ENCODE measurements at places on chromosomes 1 and 21.

DNA sequence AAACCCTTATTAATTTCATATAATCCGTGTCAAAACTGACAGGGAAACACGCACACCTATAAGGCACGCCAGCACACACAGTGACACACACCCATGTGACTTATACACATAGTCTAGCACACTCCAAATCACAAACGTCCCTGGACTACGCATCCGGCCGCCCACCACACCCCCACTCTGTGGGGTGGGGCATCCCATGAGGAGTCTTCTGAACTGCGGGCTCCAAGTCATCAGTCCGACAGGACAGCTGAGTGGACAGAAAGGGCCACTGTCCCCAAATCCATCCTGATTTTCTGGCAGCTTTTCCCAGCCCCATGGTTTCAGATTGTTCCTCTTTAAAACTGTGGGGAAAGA, 829 bp downstream of the PEA15 start:
- peak; percentile 70 for DNase-seq

DNA sequence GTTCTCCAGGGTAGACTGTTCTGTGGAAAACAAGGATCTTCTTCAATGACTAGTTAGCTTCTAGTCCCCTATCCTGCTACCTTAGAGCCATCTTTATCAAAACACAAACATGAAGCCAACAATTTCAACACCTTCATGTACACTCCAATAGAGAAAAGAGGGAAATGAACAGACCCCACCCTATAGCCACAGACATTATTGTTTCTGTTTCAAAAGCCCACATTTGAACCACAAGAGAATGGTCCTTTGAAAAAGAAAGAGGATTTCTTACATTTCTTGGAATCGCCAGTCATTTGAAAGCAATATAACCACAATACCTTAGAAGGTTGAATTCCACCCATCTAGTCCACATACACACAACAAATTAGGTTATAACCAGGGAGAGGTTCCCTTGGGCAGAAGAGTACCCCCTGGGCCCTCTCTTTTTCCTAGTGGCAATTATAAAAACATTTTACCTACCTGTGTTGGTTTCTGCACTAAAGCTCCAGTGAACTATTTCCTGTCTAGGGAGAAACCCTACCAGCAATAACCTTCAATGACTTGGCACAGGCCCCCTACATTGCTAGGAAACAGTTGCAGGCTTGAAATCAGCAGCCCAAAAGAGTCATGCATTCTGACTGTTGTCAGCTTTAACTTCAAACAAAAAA, 2.7 kb upstream of the LPGAT1 start:
- peak; percentile 45 for DNase-seq

DNA sequence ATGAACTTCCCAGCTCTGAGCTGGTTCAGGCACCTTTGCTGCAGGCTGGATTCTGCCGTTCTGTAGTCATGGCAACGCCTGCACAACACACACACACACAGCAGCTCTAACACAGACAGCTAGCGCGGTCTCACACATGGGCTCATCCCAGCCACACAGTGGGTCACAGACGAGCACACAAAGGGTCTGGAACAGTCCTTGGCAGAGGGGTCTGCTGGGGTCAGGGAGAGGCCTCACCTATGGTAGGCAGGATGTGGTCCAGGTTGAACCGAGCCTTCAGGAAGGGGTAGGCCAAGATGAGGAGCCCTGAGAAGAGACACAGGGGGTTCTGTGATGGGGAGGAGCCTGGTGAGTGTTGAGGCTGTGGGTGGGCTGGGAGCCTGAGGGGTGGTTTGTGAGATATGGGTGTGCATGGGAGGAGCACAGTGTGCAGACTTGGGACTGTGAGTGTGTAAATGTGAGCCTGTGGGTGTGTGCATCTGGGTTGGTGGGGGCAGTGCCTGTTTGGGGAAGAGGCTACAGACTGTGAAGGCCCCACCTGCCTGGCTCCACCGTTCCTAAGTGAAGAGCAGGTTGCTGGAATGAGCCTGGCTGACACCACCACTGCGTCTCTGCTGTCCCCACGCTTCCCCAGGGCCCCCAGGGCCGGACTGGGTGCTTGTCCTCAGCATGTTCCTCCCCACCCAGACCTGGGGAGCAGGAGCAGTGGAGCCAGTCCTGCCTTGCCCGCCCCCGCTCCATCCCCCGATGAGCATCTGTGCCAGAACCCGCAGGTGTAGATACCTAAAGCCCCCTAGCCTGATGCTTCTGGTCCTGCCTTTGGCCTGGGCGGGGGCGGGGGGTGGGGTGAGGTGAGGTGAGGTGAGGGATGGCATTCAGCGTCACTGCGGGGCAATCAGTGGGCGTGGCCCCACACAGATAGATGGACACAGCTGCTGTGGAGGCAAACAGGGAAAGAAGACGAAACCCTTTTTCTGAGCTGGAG, 1.5 kb downstream of the KNCN start:
- no peak for DNase-seq

DNA sequence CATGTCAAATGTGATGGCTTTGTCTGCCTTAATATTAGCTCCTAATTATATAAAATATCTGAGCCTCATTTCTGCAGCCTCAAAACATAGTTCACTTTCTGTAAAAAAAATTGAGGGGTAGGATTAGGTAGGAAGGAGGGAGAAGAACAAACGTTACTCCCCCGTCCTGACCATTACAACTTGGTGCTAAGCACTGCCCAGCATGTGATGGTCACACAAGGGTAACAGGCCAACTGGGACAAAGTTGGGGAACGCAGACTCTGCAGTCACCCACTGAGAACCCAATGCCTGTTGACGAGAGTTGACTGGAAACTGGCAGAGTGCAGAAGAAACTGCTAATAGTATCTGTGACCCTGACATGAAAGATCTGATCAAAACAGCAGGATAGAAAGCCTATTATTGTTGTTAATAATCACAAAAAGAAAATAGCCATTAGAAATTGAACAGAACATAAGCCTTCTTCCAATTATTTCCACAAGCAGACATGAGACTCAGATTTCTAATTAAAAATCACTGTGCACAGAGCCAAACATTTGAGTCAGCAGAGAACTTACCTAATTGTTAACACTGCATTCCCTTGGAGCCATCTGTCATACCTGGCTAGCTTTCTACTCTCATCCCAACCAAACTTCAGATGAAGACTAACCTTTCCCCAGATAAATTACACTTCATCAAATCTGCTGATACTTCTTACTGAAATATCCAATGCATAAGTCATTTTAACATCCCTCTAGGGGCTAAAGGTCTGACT, 5.5 kb downstream of the SORT1 start:
- no peak for DNase-seq

GRCh38 chr1:25922971-25923552, 16.8 kb upstream of the STMN1 start:
- DNase-seq, result peak; percentile 35

DNA sequence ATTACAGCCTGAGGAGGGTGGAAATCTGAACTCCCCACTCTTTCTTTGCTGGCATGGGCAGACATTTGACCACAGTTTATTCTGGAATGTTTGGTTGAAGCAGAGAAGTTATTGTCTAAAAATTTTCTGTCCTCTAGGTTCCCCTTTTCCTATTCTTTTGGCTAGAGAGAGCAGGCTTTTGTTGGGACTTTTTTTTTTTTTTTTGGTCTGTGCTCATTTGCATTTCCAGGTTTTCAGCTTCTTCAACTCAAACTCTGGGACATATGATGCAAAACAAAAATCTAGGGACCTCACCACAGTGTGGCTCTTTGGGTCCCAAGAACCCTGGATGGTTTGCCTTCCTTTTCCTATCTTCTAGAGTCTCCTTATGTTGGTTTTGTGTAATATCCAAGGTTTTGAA, 10.9 kb upstream of the ABCG1 start:
- DNase-seq, result no peak

DNA sequence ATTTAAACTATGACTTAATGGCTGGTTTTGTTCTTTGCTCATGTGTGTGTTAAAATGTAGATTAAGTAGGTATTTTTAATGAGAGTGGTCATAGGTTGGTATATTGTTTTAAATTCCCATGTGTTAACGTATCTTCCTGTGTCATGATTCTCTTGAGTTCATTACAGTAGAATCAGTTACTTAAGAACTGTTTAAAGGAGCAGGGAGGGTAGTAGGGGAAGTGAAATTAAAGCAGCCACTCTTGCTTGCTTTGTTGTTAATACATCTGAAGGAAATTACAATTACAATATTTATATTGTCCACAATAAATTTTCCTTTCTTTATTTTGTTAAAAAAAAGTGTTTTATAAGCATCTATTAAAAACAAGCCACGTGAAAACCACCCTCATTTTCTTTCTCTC, 119.2 kb upstream of the KIAA1614 start:
- DNase-seq, result no peak

DNA sequence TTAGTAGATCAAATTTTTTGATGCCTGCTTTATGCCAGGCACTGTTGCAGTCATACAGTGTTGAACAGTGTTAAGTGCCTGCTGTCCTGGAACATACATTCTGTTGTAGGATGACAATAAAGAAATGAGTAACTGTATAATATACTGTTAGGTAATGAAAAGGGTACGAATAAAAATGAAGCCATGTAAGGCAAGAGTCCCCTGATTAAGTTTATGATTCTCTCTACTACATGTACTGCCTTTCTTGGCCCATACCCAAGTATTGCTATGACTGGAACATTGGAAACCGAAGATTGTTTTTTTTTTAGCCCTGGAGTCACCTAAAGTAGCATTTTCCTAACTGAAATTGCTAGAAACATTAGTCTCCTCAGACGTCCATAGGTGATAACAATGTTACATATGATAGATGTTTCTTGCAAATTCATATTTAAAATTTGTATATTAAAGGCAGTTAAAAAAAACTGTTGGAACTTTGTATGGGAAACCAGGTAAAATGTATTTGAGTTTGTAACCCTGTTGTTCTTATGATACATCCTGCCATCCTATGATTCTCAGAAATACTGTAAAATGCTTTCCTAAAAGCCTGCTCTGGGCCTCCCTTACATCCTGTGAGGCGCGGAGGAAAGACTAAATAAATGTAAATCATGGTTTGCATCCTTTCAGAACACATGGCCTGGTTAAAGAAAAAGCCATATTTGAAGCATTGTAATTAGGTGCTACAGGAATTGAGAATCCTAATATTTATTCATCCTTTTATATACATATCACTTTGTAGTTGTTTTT, 5.8 kb downstream of the ATP5PB start:
- DNase-seq, result no peak

- DNase-seq, result no peak
These were observed 15.8 kb downstream of the ADGRB2 start for GRCh38 chr1:31748365-31748764.

Data from activated CD4-positive, alpha-beta T cell treated with anti-CD3 and anti-CD28 coated beads for 48 hours (primary cell).